ENCODE measurements at places on chromosomes 16 and 17. TPM values are rescaled to one million over a fixed set of nuclear protein-coding genes. Genes with fewer than 3 reads are reported as not detected.

ANKFN1 gene
- 0.26 TPM for total RNA-seq

TBC1D16 gene
- 30.4 TPM for total RNA-seq

SLC2A4 gene
- under 0.01 TPM for total RNA-seq

DNA sequence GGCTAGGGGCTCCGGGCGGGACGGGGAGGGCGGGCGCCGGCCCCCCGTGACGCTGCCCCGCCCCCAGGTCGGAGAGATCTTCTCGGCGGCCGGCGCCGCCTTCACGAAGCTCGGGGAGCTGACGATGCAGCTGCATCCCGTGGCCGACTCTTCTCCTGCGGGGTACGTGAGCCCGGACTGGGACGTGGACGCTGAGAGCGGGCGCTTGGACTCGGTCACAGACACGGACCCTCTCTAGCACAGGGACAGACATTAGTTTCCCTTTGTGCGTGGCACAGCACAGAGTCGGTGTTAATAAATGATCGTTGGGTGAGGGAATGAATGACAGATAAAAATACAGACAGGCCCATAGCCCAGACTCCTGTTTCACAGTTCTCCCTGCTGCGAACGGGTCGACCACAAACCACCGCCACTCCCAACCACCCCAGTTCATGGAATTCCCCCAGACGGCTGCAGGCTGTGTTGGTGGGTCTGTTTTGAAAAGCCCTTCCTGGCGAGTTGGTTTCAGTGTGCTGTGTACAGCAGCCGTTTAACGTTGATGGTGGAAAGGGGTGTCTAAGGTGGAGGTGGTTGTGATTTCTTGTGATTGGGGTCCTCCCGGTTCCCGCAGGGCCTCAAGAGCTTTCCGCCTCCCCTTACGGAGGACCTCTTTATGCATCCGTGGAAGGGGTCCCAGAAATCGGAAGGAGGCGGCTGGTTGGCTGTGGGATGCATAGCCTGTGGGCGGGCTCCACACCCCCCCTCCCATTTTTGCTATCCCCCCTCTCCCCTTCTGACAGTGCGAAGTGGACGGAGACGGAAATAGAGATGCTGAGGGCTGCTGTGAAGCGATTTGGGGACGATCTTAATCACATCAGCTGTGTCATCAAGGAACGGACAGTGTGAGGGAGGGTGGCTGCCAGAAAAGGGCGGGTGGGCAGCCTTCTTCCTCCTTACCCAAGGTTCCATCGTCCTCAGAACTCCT, 2.9 kb downstream of the RNASEK start:
- no peaks in the 10 kb centered on the region for H3K27me3 ChIP-seq
- H3K4me1 ChIP-seq: peaks cover 14% of the 10 kb centered on the region
- peak; percentile 42 for DNase-seq
- H3K36me3 ChIP-seq: peaks cover 2% of the 10 kb centered on the region
- H3K4me3 ChIP-seq: peak overlapping the region; percentile 84

GRCh38 chr16:4702466-4702808, 9.1 kb downstream of the NUDT16L1 start:
- peaks cover 28% of the 10 kb centered on the region for H3K36me3 ChIP-seq
- no peak for DNase-seq
- H3K27me3 ChIP-seq: no peaks in the 10 kb centered on the region

All from fibroblast of lung (primary cell).